ENCODE measurements at places on chromosomes 16 and 17.

GRCh38 chr17:14471052-14471451 lies 170.2 kb downstream of the HS3ST3B1 start:
- no peak for DNase-seq

DNA sequence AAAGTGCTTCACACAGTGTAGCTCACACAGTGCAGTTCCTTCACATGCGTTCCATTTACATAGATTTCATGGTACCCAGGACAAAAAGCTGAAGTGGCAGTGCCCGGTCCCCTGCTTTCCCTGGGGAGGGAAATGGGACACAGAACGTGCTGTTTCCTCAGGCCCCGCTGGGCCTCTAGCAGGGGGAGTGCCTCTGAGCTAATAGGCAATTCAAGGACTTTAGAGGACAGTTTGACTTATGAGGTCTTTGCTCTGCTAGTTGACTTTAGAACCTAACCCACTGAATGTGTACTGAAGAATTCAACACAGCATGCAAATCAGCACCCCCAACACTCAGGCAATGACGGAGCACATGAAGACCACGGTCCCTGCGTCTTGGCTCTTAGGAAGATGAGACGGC lies 6.8 kb downstream of the CDIP1 start:
- no peak for DNase-seq

DNA sequence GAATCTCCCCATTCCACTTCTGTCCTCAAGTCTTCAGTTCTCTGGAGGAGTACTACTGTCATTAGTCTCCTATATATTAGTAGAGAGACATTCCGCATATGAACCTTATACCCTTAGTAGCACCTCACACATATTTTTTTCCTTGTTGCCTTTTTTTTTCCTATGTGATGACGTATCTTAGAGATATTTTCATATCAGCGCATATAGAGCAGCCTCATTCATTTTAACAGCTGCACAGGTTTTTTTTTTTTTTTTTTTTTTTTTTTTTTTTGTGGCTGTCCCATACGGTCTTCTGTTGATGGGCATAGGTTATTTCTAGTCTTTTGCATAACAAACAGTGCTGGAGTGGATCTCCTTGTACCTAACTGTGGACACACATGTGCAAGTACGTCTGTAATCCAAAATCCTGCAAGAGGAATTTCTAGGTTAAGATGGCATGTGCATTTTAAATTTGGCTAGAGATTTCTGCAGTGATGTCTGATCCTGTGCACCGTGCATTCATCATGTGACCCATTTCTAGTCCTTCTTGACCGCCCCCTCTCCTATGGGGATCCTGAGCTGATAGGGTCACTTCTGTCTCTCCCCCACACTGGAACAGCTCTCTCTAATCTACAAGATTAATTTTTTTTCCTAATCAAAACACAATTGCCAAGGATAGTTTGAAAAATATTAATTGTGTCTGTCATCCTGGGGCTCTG lies 64.8 kb downstream of the PRKCB start:
- DNase-seq: no peak

- peak; percentile 63 for DNase-seq
Observed at GRCh38 chr17:45311760-45312476, 4.9 kb downstream of the MAP3K14 start.

DNA sequence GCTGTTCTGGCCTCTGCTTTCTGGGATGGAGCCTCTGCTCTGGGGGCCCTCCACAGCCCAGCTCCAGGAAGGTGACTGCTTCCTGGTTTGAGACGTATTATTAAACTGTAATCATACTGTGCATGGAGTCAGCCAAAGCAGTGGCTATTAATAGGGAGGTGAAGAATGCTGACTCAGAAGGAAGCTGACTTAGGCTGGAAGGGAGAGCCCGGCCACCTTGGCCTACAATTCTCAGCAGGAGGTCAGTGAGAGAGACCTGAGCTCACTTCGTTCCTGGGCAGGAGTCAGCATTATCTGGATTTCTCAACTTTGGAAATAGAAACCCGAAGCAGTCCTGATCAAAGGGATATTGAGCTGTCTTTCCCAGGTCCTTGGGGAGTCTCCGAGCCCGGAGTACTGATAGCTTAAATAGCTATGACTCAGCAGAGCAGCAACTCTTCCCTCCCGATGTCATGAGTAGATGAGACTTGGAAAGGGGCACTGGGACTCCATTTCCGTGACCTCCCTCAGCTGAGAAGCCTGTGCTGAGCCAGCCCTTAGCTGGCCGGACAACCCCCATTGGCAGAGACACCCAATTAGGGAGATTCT lies 91.8 kb downstream of the YPEL2 start:
- DNase-seq: peak; percentile 24

All from left ventricle myocardium inferior (tissue), 1 donor.